Brain pericyte (primary cell): ENCODE measurements at places on chromosomes 1 and 21.

DNA sequence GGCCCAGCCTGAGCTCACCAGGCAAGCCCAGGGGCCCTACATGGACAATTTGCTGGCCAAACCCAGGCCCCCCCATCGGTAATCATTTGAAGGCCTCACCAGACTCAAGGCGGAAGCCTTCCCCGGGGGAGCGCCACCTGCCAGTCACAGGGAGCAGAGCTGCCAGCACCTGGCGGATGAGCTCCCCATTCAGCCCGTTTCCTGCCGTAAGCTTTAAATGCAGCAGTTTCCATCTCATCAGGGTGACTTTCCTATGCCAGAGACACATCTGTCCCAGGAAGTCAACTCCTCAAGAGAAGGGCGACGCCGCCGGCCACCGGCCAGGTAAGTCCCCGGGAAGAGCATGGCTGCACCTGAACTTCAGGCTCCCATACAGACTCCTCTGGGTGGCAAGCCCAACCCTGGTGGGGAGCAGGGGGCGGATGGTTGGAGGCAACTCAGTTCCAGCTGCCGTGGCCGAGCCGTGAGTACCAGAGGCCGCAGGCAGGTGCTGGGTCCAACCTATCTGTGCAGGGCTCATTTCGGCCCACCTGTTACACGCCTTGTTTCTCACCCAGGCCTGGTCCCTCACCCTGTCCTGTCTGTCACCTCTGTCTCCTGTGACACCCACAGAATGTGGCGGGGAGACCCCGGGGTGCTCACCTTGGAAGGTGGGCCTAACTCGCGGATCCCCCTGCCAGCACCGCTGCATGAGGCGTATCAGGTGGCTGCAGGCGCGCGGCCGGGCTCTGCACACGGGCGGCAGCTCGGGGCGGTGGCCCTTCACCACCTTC is 20.7 kb downstream of the RIPK4 start:
- DNase-seq = no peak

DNA sequence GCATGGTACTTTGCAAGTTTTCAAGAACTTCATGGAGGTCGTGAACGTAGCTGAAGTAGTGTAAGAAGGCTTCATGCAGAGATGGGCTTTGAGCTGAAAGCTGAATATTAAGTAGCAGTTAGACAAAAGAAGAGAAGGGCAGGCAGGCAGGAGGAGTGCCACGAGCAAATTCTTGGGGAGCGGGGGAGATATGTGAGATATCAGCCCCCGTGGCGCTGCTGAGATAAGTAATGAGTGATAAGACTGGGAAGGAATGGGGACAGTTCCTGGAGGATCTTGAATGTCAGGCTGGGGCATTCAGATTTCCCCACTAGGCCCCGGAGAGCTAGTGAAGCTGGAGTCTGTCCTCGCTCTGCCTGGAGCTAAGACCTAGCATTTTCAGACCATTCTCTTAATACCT is 27.9 kb upstream of the KIRREL1 start:
- no peak for DNase-seq

GRCh38 chr1:109901141-109901523 is 9.5 kb upstream of the CSF1 start:
- no peak for DNase-seq

DNA sequence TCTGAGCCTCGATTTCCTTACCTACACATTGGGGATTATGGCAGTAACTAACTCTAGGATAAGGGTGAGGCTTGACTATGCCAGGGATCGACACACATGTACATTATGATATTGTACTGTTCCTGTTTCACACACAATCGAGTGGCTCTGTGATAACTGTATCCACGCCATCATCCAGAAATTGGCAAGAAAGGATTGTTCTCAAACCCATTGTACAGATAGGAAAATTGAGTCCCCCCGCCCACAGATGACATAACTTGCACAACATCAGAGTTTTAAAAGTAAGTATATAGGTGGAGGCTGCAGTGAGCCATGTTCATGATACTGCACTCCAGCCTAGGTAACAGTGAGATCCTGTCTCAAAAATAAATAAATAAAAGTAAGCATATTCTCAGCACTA is 3.8 kb downstream of the KANK4 start:
- DNase-seq = no peak

DNA sequence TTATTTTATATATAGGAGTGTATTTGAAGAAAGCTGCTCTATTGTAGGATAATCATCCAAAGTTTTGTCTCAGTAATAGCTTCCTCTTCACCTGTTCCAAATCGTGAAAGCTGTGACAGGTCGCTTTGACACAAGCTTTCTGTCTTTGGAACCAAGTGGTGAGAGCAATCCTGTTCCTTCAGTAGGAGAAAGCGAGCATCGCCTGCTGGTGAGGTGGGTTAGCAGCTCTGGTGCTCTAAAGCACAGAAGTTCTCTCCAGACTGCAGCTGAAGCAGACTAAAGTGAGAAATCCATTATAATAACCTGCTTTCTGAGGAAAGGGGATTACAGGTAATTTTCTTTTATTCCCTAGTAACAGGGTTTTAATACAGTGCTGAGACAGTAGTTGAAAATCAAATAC is 803.8 kb downstream of the ADGRL2 start:
- DNase-seq = no peak

- no peak for DNase-seq
Observed at GRCh38 chr1:161921990-161922389, 101.7 kb downstream of the OLFML2B start.

GRCh38 chr1:42962641-42963377 is 4.1 kb upstream of the SLC2A1 start:
- no peak for DNase-seq

DNA sequence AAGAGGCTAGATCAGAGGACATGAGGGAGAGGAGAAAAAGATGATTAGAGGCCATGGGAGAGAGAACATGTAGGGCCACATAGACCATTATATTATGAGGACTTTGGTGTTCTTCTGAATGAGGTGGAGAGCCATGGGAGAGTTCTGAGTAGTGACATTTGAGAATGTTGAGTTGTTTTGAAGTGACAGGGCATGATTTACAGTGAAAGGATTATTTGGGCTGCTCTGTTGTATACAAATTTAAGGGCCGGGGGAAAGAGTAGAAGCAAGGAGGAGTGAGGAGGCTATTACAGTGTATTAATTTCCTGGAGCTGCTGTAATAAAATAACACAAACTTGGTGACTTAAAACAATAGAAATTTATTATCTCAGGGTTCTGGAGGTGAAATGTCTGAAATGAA is 102.5 kb upstream of the RGS4 start:
- DNase-seq = no peak

- no peak for DNase-seq
Observed at GRCh38 chr1:47555841-47556560, 118.2 kb downstream of the FOXD2 start.

- no peak for DNase-seq
Observed at GRCh38 chr1:27395441-27396195, 3.2 kb downstream of the GPR3 start.

DNA sequence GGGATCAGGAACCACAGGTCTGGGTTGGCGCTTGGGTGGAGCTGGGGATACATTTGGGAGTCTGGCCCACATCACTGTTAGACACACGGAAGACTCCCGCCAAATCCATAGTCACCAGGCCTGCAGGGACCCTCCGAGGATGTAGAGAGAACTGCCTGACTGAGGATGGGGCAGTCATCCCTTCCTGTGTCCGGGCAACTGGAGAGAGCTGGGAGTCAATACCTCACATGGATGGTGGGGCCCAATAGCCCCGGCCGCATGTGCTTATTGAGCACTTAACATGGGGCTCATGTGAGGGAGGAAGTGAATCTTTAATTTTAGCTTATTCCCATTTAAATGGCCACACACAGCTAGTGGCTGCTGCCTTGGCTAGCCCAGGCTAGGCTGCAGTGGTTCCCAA is 124.5 kb downstream of the TLR5 start:
- no peak for DNase-seq

- DNase-seq = no peak
Observed at GRCh38 chr1:226625832-226626576, 77.4 kb downstream of the STUM start.

GRCh38 chr1:234610061-234610665 is at the start of gene IRF2BP2:
IRF2BP2 (minus strand) TSS chr1:234610178; CDS start chr1:234609494, 684 bp downstream.
- DNase-seq = no peak

- no peak for DNase-seq
Observed at GRCh38 chr1:47182676-47183235, 7.1 kb downstream of the PDZK1IP1 start.

GRCh38 chr1:50080904-50081586 is 27.7 kb upstream of the ELAVL4 start:
- no peak for DNase-seq

GRCh38 chr1:161273402-161273801 is 14.9 kb downstream of the PCP4L1 start:
- DNase-seq = no peak

DNA sequence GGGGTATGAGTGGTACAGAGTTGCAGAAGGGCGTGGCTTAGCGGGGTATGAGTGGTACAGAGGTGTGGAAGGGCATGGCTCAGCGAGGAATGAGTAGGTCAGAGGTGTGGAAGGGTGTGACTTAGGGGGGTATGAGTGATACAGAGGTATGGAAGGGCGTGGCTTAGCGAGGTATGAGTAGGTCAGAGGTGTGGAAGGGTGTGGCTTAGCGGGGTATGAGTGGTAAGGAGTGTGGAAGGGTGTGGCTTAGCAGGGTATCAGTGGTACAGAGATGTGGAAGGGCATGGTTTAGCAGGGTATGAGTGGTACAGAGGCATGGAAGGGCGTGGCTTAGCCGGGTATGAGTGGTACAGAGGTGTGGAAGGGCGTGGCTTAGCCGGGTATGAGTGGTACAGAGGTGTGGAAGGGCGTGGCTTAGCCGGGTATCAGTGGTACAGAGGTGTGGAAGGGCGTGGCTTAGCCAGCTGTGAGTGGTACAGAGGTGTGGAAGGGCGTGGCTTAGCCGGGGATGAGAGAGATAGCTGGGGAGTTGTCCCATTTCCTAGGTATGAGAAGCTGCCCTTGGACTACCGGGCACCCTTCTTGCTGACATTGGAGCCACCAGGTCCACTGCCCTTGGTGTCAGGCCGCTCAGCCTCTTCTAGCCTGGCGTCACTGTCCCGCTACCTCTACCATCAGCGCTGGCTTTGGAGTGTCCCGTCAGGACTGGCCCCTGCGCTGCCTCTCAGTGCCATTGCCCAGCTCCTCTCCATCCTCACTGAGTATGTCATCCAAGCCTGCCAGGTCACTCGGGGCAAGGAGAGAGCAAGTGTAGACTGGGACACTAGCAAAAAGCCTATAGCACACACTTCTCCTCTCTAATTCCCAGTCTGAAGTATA is 29.8 kb downstream of the HYI start:
- no peak for DNase-seq

DNA sequence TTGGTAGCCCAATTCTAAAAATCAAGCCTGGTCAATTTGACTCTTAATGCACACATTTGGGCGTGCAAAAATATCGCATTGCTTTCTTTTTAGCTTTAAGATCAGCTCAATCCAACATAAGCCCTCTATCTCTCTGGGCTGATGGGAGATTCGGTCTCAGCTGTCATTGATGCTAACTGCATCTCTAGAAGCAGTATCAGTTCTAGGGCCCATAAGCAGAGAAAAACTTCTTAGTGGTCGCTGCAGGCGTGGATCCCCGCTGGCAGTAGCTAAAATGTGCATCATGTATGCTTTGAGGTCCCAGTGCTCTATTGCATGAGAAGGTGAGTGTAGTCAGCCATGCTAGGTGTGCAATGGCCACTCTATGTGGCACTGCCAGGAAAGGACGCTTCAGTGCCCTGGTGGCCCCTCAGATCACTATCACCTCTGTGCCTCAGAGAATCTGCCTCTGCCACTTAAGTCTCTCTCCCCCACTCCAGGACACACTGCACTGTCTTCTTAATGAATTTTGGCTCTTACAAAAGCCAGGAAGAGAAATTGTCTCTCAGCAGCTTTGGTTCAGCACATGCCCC is 79.7 kb upstream of the GADD45A start:
- DNase-seq = no peak

- no peak for DNase-seq
Observed at GRCh38 chr1:23791516-23792047, 637 bp downstream of the LYPLA2 start.

DNA sequence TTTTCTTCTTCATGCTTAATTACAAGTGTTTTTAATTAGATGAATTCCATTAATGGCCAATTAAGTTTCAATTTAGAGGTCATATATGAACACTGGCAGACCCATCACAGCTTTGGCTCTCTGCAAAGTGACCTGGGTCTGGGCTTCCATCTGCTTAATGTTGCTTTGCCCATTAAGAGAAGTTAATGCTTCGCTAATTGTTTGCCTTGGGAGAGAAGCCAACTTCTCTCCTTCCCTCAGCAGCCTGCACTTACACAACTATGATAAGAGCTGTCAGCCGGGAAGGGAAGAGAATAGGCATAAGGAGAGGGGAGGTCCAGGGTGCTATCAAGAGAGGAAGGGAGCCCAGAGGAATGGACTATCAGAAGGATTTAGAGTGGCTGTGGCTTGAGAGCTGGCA is 29.0 kb upstream of the CCDC190 start:
- DNase-seq = no peak

DNA sequence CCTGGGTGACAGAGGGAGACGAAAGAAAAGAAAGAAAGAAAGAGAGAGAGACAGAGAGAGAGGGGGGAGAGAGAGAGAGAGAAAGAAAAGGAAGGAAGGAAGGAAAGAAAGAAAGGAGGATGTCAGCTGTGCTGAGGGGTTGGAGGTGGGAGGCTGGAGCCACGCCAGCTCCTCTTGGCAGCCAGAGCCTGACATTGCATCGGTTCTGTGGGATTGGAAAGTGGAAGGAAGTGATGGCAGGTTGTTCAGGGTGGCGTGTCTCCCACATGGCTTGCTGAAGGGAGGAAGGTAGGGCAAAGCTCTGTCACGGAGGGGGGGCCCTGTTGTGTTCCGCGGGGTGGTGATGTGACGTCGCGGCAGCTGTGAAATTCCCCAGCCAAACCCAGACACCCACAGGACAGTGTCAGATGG is 30.7 kb downstream of the EIF2D start:
- DNase-seq = no peak
